Ovary (tissue), 10 donors: ENCODE measurements at places on chromosomes 7 and 10.

- DNase-seq = no peak
Observed at GRCh38 chr7:63030061-63030460, 968.6 kb upstream of the ZNF722 start.

GRCh38 chr10:70759781-70760180 lies 25.4 kb downstream of the TBATA start:
- no peak for DNase-seq

GRCh38 chr10:49110684-49111319 lies 4.5 kb downstream of the VSTM4 start:
- DNase-seq = no peak

- DNase-seq = no peak
Observed at GRCh38 chr10:122181041-122181732, 89.9 kb upstream of the BTBD16 start.

DNA sequence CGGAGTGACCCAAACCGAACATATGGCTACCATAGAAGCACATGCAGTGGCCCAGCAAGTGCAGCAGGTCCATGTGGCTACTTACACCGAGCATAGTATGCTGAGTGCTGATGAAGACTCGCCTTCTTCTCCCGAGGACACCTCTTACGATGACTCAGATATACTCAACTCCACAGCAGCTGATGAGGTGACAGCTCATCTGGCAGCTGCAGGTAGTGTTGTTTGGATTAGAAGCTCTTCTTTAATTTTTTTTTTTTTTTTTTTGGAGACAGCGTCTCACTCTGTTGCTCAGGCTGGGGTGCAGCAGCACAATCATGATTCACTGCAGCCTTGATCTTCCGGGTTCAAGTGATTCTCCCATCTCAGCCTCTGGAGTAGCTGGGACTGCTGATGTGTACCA lies 45.8 kb downstream of the NRF1 start:
- no peak for DNase-seq

DNA sequence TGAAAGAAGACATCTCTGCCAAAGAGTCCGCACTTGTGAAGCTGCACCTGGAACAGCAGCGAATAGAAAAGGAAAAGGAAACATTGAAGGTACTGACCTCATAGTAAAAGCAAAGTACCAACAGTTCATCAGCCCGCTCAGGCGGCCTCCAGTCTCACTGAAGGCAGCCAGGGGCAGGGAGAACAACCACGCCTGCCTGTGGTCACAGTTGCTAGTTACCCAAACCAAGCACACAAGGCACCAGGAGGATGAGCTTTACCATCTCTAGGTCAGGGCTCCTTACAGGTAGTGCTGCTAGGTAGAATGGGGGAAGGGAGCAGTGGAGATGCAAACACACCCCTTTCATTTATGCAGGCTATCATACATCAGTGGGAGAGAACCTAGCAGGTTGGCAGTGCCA lies 39.8 kb downstream of the CFAP58 start:
- DNase-seq = no peak

DNA sequence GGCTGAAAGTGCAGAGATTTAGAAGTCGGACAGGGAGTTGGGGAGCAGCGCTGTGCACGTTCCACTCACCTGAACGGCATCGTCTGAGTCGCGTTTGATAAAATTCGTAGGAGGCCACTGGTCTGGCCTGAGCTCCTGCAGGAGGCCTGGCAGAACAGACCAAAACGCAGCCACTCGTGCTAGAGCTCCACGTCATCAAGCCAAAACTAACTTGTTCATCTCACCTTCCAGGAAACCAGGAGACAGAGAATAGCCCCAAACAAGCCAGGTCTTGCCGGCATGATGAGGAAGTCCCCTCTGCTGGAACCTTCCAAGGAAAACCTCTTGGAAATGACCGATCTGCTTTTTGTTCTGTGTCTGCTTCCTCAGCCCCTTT lies 43.4 kb upstream of the DNAJB6 start:
- no peak for DNase-seq

- no peak for DNase-seq
Observed at GRCh38 chr7:101466871-101467270, 104.2 kb downstream of the COL26A1 start.

DNA sequence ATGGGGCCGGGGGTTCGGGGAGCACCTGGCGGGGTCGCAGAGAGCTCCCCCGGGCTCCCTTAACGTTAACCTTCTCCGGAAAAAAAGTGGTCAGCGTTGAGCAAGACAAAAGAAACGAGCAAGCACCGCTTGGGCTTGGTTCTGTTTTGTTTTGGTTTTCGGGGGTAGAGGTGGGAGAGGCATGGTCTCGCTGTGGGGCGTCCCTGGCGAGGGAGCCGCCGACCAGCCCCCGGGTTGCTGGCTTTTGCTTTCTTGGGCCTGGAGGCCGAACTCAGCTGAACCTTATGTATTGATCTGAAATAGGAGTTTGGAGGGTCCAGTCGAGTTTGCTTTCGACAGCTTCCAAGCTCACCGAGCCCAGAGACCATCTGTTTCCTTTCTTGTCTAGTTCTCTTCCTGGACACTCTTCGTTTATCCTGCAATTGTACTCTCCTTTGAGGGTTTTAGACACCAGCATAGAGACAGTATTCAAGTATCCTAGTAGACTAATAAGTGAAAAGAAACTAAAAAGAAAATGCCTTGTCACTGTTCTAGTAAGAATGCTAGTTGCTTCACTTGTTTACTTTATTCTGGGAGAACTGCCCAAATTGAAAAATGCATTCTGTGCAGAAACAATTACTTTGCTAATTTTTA lies 980 bp downstream of the FHIP2A start:
- DNase-seq = peak; percentile 39

- DNase-seq = no peak
Observed at GRCh38 chr7:98988641-98989040, 110.3 kb downstream of the TRRAP start.

- peak; percentile 84 for DNase-seq
Observed at GRCh38 chr7:20172736-20173334, 44.3 kb downstream of the MACC1 start.

DNA sequence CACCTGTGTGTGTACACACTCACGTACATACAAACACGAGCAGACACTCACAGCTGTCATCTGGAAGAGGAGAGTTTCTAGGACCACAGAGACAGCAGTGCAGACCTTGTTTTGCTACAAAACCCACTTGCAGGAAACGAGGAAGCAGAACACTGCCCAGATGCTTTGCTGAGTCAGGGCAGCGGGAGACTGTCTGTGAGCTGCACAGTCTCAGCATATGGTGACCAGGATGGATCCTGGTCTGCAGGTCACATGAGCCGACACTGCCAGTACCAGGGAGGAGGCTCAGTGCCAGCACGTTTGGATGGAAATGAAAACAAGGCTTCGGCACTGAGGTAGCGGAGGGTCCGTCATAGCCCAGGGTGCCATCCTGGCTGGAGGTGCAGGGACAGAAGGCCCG lies 117.6 kb upstream of the DPP6 start:
- no peak for DNase-seq

GRCh38 chr10:42976351-42977031 lies 100.4 kb upstream of the RET start:
- peak; percentile 9 for DNase-seq

GRCh38 chr7:128884561-128885369 lies 22.1 kb downstream of the ATP6V1F start:
- DNase-seq = no peak

- DNase-seq = no peak
Observed at GRCh38 chr7:80098795-80099194, 35.8 kb upstream of the GNAI1 start.

DNA sequence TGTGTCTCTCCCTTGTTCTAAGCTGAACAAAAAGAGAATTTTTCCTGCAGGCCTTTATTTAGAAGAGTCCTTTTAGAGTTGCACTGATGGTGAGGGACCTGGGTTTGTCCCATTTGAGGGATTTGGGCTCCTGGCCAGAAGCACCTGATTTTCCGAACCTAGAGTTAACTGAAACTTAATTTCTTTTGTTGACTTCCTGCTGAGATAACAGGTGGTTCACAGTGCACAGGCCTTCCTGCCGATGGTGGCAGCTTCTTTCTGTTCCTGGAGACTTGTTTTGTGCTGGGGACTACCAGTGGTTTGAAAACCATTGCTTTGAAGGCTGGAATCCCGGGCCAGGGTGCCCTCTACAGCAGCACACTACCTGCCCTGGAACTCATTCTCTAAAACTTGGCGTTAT lies 99.2 kb downstream of the SUGCT start:
- no peak for DNase-seq

DNA sequence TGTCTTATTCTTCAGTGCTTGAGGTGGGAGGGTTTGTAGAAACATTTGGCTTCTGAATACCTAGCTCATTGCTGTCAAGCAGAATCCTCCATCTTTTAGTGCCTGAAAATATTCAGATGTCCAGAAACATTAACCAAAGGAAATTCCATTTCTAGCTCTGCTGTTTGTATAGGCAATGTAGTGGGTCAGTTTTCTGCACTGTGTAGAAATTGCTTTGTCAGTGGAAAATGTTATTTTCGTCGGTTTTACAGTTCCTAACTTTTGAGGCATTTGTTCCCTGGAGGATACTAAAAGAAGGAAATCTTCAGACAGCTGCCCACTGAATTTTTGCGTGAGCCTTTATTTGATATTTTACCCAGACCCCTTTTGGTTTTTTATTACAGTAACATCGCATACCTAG lies 143.4 kb downstream of the TPST1 start:
- DNase-seq = no peak

GRCh38 chr7:22607180-22607579 lies 107.2 kb upstream of the STEAP1B start:
- DNase-seq = no peak

DNA sequence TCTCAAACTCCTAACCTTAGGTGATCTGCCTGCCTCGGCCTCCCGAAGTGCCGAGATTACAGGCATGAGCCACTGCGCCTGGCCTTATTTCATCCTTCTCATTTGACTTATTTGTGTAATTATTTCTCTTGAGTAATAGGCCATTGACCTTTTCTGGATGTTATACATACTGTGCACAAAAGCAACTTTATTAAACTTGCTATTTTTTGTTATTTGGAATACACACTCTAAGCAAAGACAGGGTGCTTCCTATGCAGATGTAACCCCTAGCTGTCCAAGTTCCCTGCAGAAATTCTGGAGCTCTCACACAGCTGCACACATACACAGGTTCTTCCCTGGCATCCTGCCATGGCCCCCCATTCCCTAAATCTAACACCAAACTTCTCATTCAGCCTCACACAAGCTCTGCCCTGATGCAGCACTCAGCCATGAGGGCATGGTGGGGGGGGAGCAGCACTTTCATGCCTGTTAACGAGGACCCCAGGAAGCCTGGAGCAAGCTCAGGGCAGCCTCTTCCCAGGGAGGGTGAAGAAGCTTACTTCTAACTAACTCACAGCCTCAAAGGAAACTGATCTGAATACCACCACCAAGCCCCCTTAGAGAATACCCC lies 33.2 kb downstream of the SH3PXD2A start:
- no peak for DNase-seq

DNA sequence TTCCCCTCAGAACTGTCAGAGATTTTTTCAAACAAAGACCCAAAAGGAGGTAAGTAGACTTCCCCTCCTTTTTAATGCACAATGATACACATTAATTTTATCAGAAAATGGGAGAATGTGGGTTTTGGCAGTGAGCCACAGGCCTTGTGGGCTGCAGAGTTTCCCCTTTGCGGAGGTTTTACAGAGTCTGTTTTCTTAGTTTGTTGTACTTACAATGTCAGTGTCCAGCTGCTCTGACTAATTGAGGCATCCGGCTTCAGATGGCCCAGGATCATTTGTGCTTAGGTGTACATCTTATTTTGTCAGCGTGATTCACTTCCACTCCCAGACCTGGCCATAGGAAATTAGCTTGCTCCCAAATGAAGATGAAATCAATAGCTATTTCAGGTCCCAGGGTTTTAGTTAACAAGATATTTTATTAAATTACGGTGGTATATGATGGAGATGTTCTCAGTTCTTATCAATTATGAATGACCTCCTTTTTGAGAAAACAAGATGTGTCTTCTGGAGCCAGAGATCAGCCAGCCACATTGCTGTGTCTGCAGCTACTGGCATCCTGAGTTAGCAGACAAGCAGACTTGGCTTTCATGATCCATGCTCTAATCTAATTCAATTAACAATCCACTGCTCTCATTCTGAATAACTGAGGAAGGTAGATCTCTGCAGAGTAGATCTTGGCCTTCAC lies 1086.6 kb upstream of the SORCS1 start:
- no peak for DNase-seq

- no peak for DNase-seq
Observed at GRCh38 chr10:101355072-101355706, 1.2 kb downstream of the BTRC start.

- no peak for DNase-seq
Observed at GRCh38 chr10:72245949-72246525, 27.7 kb upstream of the DDIT4 start.

- no peak for DNase-seq
Observed at GRCh38 chr7:152363798-152364197, 72.0 kb downstream of the KMT2C start.

GRCh38 chr10:20007426-20007825 lies 191.2 kb downstream of the PLXDC2 start:
- no peak for DNase-seq

DNA sequence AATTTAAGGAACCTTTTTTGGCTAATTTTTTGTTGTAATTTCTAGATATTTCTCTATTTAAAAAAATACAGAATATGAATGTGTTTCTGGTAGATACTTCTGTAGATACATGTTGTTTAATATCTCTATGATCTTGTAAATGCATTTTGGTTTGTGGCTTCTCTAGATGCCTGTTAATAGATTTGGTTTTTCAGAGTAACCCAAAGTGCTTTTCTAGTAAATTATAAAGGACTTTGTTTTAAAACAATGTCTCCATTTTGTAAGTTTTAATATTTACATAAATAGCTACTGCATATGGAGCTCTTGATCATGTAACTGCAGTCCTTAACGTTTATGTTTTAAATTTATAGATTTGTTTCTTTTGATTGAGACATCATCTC lies 88.5 kb downstream of the MDFIC start:
- DNase-seq = no peak

- DNase-seq = no peak
Observed at GRCh38 chr7:11416641-11417458, 415.1 kb downstream of the THSD7A start.
